ENCODE measurements at places on chromosomes 16 and 17.

GRCh38 chr16:1331712-1332617, 1.5 kb upstream of the BAIAP3 start:
- DNase-seq = peak; percentile 54

- no peak for DNase-seq
Observed at GRCh38 chr16:57020651-57021050, 31.3 kb downstream of the NLRC5 start.

- DNase-seq = no peak
Observed at GRCh38 chr16:86809458-86809955, 231.2 kb downstream of the FOXL1 start.

DNA sequence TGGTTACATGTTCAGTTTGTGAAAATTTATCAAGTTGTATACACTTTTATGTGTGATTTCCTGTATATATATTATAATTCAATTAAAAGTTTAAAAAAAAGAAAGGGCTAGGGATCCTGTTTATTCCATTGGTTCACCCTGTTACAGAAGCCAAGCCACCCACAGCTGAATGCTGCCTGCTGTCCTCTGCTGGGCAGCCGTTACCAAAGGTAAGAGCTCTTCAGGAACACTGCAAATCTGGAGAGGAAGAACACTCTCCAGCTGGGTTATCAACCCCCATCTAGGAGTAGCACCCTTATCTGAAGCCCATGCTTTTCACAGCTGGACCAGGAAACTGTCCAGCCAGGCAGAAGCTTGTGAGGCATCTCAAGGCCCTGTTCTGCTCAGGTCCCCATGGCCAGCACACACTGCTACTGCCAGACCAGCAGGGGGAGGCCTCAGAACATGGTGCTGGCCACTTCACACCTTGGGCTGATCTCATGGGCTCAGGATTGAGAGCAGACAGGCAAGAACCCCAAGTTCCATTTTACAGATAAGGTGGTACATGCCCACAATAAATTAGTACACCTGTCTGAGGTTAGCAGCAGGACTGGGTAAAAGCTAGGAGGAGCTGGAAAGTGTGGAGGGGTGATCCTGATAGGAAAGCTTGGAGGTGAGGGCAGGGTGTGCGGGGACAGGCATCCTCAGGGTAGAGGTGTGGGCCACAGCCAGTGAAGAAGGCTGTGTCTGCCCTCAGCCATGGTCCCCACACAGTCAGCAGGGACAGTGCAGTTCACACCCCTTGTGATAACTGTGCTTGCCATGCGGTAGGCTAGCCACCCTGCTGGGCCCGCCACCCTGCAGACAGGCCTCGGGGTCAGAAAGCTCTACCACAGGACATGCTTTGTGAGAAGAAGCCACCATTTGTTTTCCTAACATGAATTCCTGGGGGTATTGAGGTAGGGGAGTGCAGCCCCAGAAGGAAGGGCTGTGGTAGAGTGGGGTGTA, 54.3 kb upstream of the SREBF1 start:
- peak; percentile 62 for DNase-seq

GRCh38 chr17:58985367-58985766, 121.3 kb downstream of the TRIM37 start:
- DNase-seq = no peak

DNA sequence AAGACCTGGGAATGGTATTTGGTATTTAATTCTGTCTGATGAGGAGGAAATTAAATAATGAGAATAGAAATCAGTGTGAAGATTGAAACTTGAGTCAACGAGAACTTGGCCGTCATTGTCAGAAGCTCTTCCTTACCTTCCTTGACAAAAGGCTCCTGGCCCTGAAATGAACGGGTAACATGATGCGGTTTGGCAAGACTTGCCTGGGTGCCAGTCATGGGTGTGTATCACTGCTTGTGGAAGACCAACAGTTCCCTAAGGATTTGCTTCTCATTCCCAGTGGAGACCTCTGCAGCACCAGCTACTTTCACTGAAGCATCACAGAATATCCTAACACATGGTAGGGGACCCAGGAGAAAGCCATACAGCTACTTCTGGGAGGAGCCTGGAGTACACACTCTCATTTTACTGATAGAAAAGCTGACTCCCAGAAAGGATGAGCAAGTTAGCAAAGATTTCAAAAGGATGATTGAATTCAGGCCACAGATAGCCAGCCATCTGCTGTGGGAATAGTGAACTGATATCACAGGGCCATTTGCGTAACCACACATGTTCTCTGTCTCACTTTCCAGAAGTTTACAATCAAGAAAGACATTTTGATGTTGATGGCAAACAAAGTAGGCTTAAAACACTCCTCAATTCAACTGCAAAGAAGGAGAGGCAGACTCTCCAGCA, 258.1 kb upstream of the SALL1 start:
- no peak for DNase-seq

DNA sequence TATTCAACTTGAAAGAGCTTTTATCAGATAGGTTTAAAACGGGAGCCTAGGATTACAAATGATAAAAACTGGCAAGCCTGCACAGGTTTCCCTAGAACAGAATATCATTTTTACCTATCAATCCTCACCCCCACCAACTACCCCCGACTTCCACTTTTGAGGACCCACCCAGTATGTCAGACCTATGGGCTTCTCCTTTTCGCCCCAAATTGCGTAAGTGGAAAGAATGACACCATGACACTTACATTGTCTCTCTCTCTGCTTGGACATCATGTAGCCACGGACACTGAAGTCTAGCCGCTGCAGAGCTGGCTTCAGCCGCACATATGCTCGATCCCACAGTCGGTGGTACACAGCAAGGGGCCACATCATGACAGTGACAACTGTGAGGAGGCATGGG, 7.4 kb upstream of the PSMC3IP start:
- no peak for DNase-seq

DNA sequence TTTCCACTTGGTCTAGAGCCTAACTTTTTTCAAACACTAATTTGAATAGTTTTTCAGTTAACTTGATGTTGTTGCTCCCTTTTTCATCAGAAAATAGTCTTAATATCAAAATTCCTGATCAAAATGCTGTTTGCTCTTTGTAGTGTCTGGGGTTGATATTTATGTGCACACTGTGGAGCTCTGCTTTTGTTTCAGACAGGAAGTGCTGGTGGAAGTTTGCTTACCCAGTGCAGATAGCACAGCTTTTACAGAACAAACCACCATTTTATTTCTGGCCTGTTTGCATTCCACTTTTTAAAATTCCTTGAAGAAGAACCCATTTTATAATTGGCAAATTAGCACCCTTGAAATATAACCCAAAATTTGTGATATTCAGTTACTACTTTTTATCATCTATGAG, 125.4 kb downstream of the MRTFB start:
- DNase-seq = no peak

DNA sequence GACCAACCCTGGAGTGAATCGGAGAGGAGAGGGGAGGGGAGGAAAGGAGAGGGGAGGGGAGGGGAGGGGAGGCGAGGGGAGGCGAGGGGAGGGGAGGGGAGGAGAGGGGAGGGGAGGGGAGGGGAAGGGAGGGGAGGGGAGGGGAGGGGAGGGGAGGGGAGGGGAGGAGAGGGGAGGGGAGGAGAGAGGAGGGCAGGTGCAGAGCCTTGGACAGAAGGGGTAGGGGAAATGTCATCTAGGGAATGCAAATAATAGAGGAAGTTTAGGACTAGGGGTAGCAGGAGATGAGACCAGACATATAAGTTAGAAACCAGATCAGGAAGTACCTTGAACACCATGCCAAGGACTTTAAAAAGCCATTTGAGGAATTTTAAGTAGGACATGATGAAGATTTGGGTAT, 119.8 kb downstream of the RBFOX3 start:
- no peak for DNase-seq

DNA sequence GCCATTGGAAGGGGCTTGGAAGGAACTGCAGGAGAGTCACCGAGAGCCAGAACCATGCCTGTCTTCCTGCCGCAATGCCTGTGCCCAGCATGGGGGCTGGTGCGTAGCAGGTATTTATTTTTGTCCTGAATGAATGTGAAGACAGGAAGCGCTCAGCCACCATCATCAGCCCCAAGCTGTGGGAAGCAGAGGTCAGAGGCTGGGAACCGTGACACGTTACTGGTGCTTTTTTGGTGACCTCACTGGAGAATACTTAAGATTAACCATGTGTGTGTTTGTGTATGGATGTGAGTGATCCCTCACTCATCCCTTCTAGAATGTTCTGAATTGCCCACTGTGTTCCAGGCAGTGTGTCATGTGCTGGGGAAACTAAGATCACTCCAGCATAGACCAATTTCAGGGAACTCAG, 343.8 kb downstream of the SNX29 start:
- no peak for DNase-seq

Data from glutamatergic neuron (in vitro differentiated cells).